Right lobe of liver (tissue), 6 donors: ENCODE measurements at places on chromosomes 1 and 21.

DNA sequence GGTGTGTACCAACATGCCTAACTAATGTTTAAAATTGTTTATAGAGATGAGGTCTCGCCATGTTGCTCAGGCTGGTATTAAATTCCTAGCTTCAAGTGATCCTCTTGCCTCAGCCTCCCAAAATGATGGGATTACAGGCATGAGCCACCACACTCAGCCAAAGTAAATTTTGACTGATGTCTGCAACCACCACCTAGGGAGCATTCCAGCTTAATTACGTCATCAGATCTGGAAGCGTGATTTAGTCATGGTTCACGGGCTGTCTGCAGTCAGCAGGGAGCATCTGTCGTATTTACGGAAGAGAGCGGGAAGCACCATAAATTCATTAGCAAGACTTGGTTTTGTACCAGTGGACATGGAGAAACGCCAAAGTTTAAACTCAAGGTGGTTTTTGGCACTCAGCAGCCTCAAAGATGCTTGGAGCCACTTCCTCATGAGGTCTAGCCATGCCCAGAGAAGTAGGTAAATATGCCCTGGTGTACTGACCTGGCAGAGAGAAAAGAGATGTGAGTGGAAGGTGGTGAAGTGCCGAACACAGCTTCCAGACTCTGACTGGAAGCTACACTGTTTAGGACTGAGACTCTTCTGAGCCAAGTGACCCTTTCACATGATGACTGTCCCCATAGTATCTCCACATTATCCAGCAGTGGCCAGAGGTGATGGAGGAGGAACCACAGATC lies 60.8 kb upstream of the SLC35F3 start:
- DNase-seq = no peak

DNA sequence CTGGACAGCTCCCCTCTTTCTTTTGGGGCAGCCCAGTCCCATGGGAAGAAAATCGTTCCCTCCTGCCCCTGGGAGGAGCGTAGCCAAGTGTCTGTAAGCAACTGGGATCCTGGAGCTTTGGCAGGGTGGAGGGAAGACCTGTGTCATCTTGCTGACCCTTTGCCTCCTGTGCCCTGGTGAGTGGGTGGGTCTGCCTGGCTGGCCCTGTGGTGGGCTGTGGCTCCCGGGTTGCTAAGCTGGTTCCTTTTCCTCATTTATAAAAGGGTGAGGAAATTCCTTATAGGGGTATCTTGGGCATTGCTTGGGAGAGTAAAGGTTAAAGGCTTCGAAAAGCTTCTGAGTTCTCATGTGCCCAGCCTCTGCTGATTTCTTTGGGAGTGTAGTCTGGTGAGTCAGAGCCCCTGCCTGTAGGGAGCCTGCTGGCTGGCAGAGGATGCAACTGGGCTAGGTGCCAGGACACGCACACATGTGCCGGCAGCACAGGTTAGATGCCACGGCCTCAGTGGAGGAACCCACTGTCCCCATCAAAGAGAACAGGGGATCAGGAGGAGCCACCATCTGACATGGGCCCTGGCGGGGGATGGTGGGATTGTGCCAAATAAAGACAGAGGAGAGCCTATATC lies 85.2 kb downstream of the ARHGEF10L start:
- no peak for DNase-seq

- no peak for DNase-seq
Measured at GRCh38 chr1:99786751-99787501, 20.5 kb upstream of the FRRS1 start.

GRCh38 chr1:202578565-202578964 lies 131.7 kb downstream of the SYT2 start:
- DNase-seq = no peak

DNA sequence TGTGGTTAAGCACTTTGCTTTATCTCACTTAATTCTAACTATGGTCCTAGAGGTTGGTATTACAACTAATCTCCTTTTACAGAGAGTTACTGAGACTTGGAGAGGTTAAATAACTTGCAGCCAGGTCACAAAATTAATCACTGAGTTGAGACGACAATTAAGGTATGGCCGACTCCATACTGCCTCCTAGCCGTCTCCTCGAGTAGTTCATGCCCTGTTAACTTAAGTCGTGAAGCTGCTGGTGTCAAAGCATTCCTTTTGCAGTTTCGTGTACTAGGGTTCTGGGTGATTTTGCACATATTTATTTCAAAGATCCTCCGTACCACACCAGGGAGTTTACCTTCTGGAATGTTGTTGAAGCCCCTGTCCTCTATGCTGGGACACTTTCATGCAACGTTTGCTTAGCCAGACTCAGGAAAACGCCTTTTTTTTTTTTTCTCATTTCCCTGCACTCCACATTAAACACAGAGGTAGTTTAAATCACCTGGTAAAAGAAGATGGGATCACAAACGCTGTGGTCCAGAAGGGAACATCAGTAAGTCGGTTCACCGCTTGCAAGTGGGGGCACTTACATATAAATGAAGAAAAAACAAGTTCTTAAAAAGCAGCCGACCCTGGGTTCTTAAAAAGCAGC lies 570 bp upstream of the NEK7 start:
- peak; percentile 40 for DNase-seq

GRCh38 chr21:21632926-21633325 lies 634.7 kb downstream of the NCAM2 start:
- no peak for DNase-seq

GRCh38 chr1:65605621-65606020 lies 185.2 kb downstream of the LEPR start:
- DNase-seq = no peak

DNA sequence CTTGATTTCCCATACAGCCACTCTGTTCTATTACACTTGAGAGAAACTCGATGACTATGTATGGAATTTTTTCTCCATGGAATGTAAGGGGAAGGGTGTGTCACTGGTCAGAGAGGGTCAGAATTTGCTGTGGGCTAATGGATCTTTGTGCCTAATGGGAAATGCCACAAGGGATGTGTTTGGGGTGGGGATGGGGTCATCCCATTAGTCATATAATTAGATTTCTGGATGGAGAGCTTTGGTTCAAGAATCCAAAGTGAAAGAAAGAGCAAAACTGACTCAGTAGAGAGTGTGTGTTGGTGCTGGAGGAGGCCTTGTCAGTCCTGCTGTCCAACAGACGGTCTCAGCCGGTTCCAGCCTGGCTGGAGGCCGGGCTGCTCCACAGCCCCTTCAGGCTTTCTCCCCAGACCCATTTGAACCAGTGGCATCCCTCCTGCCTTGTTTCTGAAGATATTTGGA lies 86.4 kb downstream of the LAMC2 start:
- DNase-seq = no peak

DNA sequence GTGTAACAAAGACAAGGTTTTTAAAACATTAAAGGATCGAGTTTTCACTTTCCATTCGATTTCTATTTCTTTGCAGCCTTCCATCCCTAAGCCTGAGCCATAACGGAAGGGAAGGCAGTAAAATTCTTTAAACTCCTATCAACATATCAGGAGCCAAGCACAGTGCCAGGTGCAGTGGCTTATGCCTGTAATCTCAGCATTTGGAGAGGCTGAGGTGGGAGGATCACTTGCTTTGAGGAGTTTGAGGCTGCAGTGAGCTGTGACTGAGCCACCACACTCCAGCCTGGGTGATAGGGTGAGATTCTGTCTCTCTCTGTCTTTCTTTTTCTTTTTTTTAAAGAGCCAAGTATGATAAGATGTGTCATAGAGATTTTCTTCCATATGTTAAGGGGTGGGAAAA lies 217.5 kb upstream of the GREM2 start:
- no peak for DNase-seq

DNA sequence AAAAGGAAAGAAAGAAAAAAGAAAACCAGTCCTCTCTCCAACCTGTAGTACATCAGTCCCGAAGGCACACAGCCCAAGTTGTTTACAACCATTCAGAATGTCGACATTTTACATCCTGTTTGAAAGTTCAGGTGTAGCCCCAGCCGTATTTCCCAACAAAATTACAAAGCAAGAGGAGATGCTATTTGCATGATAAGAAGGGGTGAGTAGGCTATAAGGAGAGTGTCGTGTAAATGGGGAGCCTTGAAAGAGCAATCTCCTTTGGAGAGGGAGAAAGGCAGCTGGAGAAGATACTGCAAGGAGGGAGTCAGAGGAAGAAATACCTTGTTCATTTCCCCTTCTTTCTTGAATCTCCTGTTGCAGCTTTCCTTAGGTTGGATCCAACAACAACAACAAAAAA lies 35.5 kb upstream of the DENND1B start:
- no peak for DNase-seq

GRCh38 chr1:243568793-243569192 lies 281.2 kb downstream of the AKT3 start:
- DNase-seq = no peak

DNA sequence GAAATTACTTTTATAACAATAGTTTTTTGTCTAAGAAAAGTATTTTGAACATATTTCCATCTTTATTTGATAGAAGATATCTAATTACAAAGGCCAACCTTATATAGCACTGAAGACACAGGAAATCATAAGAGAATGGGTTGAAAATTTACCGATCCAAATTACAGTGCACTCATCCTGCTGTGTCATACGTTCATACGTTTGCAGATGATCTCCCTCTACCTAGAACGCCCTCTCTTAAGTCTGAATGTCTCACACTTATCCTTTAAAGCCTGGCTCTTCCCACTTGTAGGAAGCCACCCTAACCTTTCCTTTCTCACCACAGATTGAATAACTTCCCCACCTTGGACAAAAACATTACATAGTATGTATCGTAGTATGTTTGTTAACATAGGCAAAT lies 9.3 kb downstream of the ASH1L start:
- DNase-seq = no peak

GRCh38 chr1:23979387-23979880 lies 693 bp downstream of the SRSF10 start:
- no peak for DNase-seq

DNA sequence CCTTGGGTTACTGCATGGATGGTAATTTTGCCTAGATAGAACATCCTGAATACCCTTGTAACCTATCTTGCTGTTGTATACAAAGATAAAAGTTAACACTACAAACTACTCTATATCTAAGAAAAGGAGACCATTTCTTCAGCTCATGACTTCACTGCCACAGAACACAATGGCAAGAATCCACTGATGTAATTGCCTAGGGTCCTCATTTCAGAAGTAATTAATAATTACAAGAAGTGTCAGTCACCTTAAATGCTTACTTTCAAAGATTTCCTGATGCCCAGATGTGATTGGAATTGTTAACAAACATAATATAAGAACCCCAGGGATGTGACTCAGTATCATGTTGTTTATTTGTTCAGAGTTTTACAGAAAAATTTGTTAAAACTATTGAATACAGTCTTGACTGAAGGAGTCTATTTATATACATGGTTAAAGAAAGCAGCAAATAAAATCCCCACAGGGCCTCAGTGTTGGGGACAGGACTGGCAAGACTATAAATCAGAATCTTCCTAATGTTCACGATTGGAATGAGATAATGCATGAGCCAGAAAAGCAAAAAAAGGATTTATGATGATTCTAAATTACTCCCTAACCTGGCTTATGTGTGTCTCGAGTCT lies 83.9 kb downstream of the CRB1 start:
- DNase-seq = no peak

GRCh38 chr1:63787875-63788274 lies 14.1 kb downstream of the ROR1 start:
- DNase-seq = no peak

DNA sequence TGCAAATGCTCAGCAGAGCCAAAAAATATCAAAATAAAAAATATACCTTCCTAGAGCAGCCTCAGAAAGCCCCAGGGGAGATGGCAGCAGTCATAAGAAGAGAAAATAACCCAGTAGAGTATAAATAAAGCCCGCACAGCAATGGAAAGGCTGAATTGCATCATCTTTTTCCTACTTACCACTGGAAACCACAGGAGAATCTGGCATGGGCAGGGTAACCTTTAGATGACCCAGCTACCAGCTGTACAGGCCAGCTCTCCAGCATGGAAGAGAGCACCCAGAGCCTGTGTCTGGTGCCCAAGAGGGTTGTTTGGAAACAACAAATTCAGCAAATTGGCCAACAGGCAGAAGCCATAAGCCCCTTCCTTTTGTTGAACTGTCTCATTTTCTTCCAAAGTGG lies 253.1 kb downstream of the OMA1 start:
- peak; percentile 60 for DNase-seq

DNA sequence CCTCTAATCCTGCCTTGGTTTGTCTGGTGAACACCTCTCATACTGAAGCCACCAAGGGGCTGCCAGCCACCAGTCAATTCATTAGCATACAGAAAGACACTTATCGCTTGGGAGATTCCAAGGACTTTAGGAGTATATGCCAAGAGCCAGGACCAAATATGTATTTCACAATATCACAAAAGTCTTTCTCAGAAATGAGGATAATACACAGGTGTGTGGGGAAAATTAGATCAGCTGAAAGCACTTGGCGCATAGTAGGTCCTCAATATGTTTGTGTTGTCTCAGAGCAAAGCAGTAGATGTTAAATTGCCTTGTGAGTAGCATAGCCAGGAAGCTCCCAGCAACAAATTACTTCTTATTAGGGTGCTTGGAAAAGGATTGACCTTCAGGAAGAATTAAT lies 34.1 kb downstream of the KIRREL1 start:
- no peak for DNase-seq

GRCh38 chr1:209504571-209504970 lies 78.9 kb upstream of the CAMK1G start:
- no peak for DNase-seq

DNA sequence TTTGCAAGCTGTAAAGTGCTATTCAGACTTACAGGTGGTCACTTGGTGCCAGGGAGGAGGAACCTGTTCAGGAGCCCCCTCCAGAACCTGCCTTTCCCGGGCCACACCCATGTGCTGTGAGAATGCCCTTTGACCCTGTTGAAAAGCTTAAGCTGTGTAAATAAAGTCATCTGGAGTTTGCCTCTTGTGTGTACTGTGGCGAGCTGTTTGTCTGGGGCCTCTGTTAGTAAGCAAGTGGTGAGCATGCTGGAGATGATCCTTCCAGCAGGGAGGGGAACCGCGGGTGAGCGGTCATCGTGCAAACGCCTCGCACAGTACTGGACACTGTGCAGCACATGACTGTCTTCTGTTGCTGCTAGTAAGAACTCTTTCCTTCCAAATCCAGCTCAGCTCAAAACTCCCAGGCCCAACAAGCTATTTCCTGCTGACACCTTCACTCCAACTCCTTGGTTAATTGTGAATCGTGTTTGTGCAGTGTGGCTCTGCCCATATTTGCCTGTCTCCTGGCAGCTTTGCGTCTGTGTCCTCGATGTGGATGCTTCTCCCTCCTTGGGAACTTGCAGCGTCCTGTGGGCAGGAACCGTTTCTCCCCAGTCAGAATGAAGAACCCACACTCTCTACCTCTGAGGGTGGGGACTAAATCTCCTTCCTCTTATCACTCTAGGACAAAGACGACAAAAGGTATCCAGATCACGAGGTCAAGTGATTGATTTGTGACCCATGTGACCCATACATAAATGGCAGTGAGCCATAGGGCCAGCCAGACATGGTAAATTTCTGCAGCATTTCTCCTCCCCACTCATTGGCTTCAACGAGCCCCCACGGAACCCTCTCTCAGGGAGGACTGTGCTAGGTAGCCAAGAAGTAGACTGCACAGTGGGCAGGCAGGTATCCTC lies 13.9 kb upstream of the BTG2 start:
- no peak for DNase-seq

GRCh38 chr21:46538262-46538661 lies 66.6 kb downstream of the S100B start:
- no peak for DNase-seq

- no peak for DNase-seq
Measured at GRCh38 chr1:31839662-31840343, 24.0 kb upstream of the SPOCD1 start.
